ENCODE measurements at places on chromosomes 3 and 15.

- no peak for DNase-seq
These were observed 229.5 kb downstream of the SOX2 start for GRCh38 chr3:181941250-181941649.

DNA sequence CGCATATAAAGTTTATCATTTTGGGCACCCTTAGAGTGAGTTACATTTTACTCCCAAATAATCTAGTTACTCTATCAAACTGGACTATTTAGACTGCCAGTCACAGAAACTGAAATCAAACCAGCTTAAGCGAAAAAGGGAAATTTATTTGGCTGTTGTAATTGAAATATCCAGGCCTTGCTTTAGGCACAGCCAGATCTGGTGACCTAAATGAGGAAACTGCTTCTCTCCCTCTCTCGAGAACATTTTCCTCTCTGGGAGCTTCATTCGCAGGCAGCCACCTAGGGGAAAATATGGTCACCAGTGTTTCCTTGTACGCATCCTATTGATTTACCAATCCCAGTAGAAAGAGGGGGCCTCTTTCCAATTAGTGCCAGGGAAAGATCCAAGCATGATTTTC, 175.3 kb upstream of the MITF start:
- DNase-seq = no peak

DNA sequence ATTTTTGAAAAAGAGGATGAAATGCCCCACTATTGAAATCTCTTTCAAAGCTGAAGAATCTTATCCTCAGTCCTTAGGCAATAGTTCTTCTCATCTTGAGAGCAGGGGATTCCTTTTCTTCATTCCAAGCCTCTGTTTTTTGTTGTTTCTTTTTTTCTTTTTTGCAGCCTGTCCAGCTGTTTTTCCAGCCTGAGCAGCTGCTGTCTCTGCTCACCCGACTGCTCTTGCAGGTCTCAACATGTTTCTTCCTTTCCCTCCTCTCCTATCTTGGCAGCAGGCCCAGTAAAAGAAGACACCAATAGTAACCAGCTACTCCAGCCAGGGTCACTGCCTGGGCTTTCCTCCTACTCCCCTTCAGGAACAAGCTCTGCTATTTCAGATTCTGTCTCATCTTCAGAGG, 23.8 kb downstream of the MEX3B start:
- DNase-seq = no peak

DNA sequence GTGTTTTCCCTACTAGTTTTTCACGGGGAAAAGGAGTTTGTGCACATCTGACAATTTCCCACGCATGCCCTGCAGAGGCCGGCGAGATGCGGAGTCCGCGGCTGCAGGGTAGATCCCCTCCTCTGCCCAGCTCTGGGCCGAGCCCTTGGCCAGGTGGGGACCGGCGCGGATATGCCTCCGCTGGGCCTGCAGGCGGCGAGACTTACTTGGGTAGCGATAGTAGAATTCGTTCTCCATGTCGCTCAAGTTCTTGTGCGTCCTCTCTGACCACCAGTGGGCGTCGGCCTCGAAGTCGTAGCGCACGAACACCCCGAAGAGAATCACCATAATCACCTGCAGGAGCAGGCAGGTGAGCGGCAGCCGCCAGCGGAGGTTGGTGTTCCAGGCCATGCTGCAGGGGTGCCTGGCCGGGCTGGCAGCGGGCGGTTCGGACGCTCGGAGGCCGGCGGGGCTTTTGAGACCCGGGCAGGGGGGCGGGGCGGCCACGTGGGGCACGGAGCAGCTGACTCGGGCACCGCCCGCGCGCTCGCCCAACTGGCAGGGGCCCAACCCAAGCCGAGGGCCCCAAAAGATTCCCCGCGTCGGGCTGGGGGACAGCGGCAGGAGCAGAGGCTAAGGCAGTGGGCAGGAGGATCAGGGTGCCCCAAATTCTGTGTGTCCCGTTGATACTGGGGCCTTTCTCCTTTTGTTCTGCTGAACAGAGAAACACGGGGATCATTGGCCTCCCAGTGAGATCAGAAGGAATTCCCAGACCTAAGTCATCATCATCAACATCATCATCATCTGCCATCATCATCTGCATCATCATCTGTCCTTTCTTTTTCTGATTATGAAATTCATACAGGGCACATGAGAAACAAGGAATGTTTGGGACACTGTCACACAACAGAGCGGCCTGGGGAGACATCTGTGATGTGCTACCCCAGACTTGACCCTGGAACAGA, at the start of gene RHCG:
Gene RHCG (minus strand): TSS at position 429 of the 944 bp plus-strand sequence. CDS start 39 bp downstream, at position 390.
- no peak for DNase-seq

DNA sequence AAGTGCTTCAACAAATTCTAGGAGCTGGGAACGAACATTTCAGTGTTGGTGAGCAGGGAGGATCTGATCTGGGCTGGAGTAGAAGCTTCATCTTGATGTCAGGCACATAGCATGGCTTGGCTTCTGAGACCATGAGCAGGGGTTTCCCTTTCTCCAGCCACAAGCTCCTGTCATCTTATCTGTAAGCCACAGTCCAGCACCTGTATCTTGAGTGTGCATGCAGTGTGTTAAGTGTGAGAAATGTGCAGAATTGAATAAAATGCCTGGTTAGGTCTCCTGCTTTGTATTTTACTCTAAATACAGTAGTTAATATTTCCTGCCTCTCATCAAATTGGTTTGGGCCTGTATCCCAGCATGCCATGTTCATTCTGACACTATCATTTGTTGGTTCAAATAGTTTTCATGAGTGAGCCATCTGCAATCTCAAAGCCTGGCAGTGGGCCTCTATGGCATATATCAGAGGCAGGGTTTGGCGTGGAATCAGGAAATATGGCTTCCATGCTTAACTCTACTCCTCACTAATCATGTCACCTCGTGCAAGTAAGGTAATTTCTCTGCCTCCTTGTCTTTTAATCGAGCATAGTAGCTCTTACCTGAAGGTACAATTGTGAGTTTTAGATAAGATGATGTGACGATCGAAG, 43.3 kb downstream of the TLNRD1 start:
- DNase-seq = no peak

DNA sequence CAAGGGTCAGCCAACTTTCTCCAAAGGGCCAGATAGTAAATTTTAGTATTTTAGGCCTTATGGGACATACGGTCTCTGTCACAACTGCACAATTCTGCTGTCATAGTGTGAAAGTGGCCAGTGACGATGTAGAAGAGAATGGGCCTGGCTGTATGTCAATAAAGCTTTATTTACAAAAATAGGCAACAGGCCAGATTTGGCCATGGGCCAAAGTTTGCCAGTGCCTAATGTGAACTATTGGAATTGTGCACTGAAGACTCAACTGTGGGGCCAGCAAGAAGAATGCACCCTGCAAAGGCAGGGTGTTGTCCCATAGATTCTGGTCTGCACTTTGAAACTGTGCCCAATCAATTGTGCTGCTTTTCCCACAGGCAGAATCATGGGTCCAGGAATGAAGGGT, 69.4 kb upstream of the PRR23E start:
- DNase-seq = no peak

GRCh38 chr3:141929341-141929995, 53.0 kb downstream of the ATP1B3 start:
- DNase-seq = no peak

DNA sequence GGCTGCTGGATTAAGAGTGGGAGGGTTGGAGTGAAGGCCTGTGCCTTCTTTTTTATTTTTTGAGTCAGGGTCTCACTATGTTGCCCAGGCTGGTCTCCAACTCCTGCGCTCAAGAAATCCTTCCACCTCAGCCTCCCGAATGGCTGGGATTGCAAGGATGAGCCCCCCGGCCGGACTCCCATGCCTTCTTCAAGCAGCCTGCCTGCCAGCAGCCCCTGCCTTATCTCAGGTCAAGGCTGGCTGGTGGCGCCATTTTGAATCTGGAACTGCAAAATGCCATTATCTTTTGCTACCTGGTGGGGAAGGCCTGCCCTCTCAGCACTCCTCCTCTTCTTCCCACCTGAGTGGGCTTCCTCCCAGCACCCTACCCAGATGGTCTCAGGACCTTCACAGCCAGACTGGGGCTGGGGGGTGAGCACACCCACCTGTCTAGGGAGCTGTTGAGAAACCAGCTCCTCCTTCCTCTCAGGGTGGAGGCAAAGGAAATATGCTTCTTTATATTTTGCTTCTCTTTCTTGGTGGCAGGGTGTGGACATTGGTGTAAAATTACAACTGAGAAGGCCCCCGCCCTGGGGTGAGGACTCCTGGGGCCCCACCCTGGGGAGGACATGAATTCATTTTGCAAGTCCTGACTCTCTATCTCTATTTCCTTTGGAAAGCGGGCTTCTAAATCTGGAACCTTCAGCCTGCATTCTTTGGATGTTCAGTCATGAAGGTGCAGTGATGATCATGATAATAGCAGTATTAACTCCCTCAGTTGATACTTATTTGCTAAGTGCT, 7.7 kb upstream of the FLNB start:
- DNase-seq = no peak

- no peak for DNase-seq
These were observed 13.5 kb upstream of the LINGO1 start for GRCh38 chr15:77646104-77646694.

DNA sequence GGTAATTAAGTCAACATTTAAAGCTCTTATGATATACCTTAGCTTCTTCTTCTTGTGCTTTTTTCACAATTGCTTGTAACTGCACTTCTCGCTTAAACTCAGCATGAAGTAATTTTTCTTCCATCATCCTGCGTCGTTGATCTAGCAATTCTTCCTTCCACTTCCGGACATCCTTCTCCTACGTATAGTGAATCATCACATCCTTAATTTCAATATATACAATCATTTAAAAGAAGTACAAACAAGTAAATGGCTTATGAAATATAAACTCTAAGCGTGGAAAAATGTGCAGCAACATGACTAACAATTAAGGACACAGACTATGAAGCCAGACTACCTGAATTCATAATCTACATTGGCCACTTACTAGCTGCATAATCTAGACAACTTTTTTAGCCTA, 151.4 kb downstream of the SCAPER start:
- no peak for DNase-seq

GRCh38 chr3:38843898-38844297, 27.9 kb upstream of the SCN10A start:
- DNase-seq = no peak

DNA sequence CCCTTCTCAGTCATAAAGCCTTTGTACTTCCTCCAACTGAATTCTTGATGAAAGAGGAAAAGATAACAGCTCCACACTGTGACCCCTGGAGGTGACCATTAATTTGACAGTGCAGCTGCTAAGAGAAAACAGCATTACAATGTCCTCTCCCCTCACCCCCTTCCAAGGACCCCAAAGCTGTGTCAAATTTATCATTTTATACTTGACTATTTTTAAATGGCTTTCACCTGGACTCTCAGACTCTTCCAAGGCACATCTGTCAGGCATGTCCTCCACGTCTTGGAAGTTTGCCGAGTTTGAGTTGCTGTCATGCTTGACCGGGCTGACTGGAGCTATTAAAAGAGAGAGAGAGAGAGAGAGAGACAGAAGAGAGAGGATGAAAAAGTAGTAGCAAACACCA, 236.5 kb downstream of the WDR72 start:
- DNase-seq = no peak

DNA sequence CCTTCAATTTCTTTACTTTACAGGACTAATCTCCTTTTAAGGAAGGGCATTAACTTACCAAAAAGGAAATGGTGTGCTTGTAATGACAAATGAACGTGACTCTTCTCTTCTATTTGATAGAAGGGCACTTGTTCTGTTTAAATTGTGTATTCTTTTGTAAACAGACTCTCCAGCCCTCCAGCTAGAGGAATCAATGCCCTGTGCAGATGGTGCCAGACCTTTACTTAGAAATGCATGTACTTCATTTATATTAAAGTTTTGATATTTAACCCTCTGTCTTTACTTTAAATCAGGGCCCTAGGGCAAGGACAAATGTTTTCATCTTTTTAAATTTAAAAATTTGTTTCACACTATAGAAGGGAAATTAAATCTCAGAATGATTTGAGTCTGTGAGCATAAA, 355.1 kb downstream of the GBE1 start:
- no peak for DNase-seq

DNA sequence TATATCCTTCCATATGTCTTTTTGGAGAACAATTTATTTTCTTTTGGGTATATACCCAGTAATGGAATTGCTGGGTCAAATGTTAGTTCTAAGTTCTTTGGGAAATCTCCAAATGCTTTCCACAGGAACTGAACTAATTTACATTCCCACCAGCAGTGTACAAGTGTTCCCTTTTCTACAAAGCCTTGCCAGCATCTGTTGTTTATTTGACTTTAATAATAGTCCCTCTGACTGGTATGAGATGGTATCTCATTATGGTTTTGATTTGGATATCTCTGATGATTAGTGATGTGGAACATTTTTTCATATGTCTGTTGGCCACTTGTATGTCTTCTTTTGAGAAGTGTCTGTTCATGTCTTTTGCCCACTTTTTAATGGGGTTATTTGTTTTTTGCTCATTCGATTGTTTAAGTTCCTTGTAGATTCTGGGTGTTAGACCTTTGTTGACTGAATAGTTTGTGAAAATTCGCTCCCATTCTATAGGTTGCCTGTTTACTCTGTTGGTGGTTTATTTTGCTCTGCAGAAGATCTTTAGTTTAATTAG, 48.4 kb downstream of the TMEM45A start:
- DNase-seq = no peak

DNA sequence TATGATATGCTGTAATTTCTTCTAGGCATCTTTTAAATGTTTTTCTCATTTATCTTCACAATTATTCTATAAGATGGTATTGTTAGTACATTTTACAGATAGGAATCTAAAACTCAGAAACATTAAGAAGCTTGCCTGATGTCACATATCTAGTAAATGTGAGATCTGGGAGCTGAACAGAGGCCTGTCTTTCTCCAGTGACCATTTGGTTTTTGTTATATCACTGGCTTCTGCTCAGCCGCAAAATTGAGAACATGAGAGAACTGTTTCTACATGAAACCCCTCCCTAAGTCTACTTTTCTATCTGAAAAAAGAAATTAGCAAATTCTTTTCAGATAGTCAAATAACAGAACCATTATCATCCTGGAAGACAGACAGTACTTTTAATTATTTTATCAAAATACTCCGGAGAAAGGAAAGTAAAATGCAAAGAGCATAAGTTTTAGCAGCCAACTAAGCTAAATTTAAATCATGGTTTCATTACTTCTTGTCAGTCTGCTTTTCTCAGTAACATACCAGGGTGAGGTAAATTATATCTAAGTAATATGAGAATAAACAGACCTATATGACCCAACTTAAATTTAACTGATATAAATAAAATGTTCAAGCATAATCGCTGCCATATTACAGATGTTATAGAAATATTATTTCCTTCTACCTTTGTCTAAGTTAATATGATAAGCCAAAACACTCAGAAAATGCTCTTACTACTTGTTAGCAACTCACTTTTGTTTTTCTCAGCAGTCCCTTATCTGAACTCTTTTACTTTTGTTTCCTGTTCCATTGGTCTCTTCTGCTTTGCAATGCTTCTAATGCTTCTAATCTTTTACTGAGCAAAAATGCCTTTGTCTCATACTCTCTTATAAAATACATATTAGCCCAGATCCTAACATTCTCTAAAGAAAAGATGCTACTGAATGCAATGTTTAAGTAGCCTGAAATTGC, 68.0 kb upstream of the MBNL1 start:
- no peak for DNase-seq

DNA sequence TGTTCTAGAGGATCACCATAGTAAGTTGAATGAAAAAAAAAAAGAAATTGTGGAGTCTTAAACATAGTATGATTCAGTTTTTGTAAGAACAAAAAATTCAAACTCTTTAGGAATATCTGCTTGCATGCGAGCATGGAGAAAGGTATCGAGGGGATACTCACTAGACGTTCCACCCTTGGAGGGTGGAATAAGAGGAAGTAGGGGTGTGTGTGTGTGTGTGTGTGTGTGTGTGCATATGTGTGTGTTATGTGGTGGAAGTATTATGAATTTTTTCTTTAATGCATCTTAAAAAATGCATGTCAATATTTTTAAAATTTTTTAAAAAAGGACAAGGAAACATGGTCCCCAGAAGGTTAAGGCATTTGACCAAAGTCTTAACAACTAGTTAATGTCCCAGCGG, 26.5 kb upstream of the SIAH2 start:
- no peak for DNase-seq

All from stimulated activated CD4-positive, alpha-beta T cell treated with anti-CD3 and anti-CD28 coated beads, TNF-alpha, amount 100 ng/mL, for 48 hours (primary cell).